Activated CD4-positive, alpha-beta T cell treated with anti-CD3 and anti-CD28 coated beads, Interleukin-2, amount 50 U/mL, for 4 hours (primary cell): ENCODE measurements at places on chromosomes 3 and 15.

DNA sequence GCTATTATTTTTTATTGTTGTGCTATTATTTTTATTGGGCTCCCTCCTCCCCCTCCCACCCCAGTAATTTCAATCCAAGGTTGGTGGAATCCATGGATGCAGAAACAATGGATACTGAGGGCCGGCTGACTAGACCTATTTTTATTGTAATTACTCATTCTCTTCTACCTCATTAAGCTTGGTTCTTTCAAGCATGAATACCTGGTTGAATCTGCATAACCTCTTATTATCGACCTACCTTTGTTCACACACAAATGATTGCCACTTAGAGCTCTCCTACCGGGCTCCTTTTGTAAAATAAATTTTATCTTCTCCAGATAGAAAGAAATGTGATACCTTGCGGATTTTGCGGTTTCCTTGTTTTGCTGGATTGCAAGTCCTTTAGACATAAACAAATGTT is 31.6 kb downstream of the BTD start:
- no peak for DNase-seq

DNA sequence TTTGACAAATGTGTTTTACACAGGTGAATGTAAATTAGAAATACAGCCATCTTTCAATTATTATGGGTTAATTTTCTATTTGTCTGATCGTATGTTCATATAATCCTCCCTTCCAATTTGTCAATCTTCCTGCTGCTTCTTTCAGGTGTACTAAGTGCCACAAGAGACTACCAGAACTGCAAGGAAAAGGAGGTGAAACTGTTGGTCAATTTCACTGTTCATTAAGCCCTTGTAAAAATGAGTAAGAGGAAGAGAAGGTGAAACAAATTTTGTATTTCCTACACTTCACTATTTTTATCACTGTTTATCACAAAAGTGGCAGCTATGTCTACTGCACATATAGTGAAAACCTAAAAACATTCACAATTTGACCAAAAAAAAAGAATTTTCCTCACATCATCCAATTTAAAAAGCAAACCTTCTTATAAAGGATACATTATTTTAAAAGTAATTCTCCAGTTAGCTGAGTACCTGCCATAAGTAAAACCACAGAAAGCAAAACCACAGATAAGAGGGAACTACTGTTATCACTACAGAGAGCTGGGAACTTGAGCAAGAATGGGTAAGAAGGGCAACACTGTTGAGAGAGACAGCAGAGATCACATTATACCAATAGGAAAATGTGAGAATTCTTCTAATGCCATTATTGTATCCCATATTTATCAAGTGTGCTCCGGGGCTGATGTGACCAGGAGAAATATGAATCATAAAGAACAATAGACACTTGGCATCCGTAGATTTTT is 163.0 kb downstream of the TBC1D5 start:
- DNase-seq, result no peak

- no peak for DNase-seq
Measured at GRCh38 chr3:189547448-189547847, 83.7 kb upstream of the TP63 start.

GRCh38 chr3:106013971-106014370 is 145.2 kb upstream of the CBLB start:
- no peak for DNase-seq

DNA sequence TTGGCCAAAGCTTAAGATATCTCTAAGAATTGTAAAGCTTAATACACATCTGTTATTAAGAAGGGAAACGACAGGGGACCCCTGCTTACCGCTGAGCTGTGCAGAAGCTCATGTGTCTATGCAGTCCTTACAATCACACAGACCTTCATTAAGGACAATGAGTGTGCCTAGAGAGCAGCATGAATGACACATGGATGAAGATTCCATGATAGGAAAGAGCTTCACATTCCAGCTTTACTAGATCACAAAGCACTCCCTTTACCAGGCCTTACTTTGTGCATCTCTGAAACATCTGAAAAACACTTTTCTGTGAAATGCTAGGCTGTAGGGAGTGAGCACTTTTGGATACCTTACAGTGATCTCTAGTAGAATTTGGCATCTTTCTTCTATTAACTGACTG is 32.0 kb downstream of the RNF168 start:
- DNase-seq, result no peak

DNA sequence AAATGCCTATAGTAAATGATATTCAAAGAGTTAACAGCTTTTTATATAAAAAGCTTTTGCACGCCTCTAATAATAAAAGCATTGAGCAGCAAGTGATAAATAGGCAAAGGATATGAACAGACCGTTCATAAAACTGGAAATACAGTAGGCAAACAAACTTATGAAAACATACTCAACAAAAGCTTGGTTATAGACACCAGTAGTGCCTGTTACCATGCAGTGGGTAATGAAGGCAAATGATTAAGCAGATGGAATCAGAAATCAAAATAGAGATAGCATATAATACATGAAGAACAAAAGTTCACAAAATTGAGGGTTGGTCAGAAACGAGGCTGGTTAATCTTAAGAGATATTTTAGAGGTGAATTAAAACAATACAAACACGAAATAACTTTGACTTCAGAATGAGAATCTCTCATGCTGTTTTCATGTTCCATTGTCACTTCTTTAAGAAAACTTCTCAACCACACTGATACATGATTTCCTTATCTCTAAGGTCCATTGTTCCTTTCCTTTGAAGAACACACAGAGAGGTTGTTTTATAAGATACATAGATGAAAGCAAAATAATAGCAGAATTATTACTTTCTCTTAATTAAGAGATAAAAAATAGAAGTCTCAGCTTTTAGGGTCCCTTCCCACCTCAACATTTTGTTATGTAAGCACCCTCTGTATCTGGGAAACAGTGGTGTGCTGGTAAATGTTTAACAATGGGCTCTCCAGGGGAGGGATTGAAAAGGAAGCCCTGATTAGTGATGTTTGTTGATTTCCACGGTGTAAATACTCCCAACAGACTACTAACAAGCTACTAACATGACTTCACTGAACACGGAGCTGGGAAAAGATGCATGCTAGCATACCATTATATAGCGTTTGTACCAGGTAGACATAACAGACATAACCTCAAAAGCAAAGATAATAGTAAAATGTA is 12.6 kb downstream of the RASGRP1 start:
- DNase-seq, result no peak

- DNase-seq, result no peak
Measured at GRCh38 chr3:111047812-111048435, 23.7 kb upstream of the NECTIN3 start.

GRCh38 chr3:122969585-122970469 is 57.7 kb downstream of the SEMA5B start:
- DNase-seq, result no peak

DNA sequence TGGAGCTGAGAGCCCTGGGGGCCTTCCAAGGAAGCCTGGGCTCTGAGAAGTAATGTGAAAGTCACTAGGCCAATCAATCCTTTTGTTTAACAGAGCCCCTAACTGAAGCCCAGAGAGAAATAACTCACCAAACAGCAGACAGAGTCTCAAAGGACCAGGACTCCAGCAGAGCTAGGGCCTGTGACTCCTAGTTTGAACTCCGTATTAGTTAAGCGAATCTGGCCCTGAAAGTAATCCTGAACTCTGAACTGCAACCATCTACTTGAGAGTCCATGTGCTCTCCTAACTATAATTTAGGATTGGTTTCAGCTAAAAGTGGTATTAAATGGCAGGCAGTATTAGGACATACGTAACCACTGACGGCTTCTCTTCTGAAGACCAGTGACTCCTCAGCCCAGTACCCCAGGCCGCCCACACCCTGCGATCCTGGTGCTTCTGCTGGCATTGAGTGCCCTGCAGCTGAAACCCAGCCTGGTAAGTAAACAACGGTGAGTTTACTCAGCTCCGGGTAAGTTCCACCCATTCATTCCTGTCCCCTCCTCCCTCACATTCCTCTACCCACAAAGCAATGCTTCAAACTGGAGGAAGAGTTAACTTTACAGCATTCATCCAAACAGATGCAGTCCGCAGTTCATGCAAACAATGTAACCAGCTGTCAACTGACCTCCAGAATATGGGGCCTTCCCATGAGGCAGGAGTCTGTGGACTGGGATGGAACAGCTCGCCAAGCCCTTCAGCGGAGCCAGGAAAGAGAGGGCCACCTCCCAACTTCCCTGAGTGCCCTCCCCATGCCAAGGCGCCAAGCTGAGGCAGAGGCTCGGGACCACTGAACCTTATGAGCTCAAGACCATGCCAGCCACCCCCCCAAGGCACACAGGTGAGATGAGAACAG is 7.3 kb downstream of the MYO5C start:
- DNase-seq, result no peak

GRCh38 chr3:109137761-109138160 is 1.2 kb downstream of the C3orf85 start:
- no peak for DNase-seq

GRCh38 chr3:120180731-120181412 is 86.6 kb upstream of the GSK3B start:
- DNase-seq, result no peak

DNA sequence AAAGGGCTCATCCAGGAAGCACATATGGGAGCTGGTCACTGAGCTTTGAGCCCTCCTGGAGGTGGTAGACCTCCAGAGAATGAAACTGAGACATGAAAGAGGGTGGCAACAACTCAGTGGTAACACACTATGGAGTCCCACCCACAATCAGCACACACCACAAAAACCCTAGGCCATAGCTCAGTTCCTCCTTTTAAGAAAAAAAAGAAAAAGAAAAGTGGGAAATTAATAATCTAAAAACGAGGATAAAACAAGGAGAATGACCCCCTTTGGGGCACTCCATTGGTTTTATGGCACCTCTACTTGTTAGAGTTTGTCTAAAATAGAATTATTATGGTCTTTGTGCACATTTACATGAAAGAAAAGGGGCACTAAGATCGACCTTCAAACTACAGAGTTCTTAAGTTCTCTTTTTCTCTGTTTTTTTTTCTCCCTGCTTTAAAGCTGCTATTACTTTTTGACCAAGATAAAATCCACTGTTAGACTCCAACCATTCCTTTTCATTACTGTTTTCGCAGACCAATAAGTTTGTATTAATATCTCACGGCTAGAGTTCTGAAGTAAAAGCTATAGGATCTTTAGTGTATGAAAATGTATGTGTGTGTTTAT is 40.2 kb upstream of the ZBTB20 start:
- no peak for DNase-seq

DNA sequence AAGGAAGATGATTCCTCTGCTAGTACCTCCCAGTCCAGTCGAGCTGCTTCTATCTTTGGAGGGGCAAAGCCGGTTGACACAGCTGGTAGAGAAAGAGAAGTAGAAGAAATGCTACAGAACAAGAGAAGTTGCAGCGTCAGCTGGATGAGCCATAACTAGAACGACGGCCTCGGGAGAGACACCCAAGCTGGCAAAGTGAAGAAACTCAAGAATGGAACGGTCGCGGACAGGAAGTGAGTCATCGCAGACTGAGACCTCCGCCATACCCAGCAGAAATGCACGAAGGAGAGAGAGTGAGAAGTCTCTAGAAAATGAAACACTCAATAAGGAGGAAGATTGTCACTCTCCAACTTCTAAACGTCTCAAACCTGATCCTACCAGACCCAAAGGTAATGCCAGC is 19.0 kb upstream of the PARP14 start:
- DNase-seq, result no peak

DNA sequence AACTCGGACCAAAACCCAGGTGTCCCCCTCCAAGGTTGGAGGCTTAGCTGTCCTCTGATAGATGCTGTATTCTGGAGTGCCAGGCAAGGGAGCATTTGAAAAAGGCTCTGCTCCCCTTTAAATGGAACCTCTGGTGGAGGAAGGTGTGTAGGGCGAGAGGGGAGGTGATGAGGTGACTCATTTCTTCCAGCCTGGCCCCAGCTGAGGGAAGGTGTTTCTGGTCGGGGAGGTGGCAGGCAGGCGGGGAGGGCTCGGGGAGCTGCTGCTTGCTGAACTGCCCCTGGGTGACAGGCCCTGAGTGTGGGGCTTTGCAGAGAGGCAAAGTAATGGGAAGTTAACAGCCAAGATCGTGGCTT is 18.8 kb downstream of the PSTPIP1 start:
- DNase-seq, result peak; percentile 86
